ENCODE measurements at places on chromosomes 5 and 9.
A peak's percentile ranks its signal among the peaks of the same experiment; 100 is the strongest.

GRCh38 chr5:134708301-134708700, 30.0 kb upstream of the CAMLG start:
- ATAC-seq, result no peak

GRCh38 chr5:4772591-4772990, 367.5 kb upstream of the ADAMTS16 start:
- ATAC-seq, result no peak

DNA sequence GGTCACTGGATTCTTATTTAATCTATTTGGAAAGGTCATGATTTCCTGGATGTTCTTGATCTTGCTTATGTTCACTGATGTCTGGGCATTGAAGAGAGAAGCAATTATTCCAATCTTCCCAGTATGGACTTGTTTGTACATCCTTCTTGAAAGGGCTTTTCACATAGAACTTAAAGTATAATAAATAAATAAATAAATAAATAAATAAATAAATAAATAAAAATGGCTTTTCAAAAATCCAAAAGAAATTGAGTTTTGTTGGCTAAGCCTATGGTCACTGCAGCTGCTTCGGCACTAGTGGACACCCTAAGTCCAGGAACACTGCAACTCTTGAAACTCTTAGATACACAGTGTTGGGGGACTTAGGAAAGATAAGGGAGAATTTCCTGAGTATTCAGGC, 840.7 kb upstream of the EDIL3 start:
- ATAC-seq, result no peak

GRCh38 chr9:35073279-35073612, 821 bp upstream of the VCP start:
- peak; percentile 24 for ATAC-seq

DNA sequence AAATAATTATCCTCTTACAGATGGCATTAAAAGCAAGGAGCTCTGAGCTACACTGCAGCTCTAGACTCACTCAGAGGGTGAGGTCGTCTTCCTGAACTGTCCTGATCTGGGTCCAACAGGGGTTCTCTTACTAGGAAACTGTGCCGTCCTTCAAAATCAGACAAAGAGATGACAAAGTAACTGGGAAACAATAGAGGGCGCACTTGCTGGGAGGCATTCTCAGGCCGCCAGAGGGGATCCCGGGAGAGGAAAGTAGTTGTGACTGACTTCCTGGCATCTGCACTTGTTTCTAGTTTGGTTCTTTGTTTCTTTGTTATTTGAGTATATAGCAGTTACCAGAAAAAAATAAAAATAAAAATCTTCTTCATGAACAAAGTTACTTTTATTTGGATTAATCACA, 142.9 kb upstream of the MSX2 start:
- ATAC-seq, result no peak

DNA sequence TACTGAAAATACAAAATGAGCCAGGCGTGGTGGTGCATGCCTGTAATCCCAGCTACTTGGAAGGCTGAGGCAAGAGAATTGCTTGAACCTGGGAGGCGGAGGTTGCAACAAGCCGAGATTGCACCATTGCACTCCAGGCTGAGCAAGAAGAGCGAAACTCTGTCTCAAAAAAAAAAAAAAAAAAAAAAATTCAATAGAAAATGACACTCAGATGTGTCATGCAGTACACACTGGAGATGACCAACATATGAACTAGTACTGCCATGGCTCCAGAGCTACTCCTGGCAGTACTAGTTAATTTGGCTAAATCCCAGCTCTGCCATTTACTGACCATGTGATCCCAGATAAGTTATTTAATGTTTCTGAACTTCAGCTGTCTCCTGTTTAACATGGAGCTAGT, 7.3 kb downstream of the ATOX1 start:
- no peak for ATAC-seq

DNA sequence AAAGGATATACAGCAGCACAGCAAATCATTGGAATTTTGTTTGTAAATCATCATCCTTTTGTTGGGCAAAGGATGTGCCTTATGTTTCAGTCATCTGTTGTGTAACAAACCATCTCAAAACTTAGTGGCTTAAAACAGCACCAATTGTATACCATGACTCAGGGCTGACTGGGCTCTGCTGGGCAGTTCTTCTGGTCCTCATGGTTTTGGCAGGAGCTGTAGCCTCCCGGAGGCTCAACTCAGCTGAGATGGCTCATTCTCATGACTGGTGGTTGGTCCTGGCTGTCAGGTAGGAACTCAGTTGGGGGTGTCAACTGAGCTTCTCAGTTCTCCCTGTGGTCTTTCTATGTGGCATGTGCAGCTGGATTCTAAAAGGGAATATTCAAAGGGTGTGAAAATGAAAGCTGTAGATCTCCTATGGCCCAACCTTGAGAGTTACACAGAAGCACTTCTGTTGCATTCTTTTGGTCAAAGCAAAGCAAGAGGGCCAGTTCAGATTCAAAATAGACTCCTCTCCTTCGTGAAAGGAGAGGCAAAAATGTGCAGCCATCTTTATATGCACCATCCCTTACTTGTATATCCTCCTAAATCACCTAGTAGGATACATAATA, 39.1 kb upstream of the CPEB4 start:
- no peak for ATAC-seq

- no peak for ATAC-seq
Observed at GRCh38 chr9:4572184-4572826, 82.0 kb downstream of the SLC1A1 start.

Measured in activated CD4-positive, CD25-positive, alpha-beta regulatory T cell treated with anti-CD3 and anti-CD28 coated beads, Interleukin-2, amount 50 U/mL, for 24 hours (primary cell).